NK-92 treated with Interleukin-12 subunit alpha and Interleukin-12 subunit beta, amount 100 ng/mL, for 24 hours (cell line): ENCODE measurements at places on chromosomes 6 and 20.

DNA sequence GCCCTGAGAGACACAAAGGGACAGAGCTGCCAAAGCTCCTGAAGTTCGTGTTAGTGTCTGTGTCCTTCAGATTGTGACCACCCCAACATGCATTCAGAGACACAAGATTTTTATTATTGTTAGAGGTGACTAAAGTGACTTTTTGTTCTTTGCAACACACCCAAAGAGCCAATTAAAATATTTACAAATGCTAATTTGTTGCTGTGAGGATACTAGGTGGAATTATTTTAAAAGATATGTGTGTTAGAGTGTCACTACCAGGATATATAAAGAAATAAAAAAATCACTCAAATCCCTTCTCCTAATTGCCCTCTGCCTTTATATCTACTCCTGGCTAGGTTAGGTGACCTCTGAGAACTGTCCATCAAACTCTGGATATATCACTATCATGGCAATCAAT, 160.7 kb downstream of the GRIK2 start:
- DNase-seq = no peak

DNA sequence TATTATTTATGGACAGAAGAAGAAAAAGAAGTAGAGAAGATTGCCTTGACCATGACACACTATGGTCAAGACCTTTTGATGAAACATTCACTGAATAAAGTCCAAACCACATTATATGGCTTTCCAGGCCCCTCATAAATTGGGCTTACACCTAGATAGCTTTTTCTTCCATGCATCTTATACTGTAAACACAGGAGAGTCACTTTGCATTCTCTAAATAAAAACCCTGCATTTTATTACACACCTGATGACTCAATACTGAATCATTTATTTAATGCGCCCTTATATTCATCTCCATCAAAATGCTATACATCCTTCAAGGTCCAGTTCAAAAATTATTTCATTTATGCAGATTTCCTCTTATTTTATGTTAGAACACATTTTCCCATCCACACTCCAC, 78.0 kb downstream of the COL21A1 start:
- DNase-seq = no peak

- DNase-seq = no peak
Observed at GRCh38 chr20:49281913-49282467, 4.1 kb upstream of the ZNFX1 start.

DNA sequence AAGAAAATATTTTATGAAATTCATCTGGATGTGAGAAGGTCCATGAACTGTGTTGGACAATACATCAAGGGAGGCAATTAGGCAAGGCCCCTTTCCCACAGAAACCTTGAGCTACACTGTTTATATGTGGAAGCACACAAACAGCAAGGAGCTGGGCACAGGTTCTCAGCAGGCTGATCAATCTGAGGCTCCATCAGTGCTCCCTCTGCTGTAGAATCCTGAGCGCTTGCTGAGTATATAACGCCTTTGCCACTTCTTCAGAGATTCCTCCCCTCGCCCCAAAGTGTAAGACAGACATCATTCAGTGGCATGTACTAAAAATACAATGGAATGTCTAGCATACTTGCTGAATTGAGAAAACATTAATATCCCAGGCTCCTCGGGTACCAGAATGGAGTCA, 146.9 kb downstream of the PRKN start:
- DNase-seq = no peak

- no peak for DNase-seq
Observed at GRCh38 chr20:11902285-11902697, 15.4 kb upstream of the BTBD3 start.

DNA sequence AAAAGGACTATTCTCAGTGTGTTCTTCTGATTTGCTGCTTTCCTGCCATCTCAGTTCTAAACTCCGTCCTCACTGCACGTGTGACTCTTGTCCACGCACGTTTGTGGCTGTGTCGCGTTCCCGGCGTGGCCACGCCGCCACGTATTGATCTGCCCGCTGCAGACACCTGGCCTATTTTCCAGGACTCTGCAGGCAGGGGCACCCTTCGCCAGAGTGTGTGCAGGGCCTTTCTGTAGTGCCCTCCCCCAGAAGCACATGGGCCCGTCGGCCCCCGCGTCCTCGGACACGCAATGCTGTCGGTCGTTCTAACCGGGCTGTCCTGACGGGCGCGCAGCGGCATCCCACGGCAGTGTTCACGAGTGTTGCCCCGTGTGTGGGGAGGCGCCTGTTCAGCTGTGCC, 87.6 kb downstream of the YTHDF1 start:
- no peak for DNase-seq
